ENCODE measurements at places on chromosomes 12 and 14.

GRCh38 chr14:88961214-88961613 is 136.8 kb downstream of the TTC8 start:
- no peak for DNase-seq

DNA sequence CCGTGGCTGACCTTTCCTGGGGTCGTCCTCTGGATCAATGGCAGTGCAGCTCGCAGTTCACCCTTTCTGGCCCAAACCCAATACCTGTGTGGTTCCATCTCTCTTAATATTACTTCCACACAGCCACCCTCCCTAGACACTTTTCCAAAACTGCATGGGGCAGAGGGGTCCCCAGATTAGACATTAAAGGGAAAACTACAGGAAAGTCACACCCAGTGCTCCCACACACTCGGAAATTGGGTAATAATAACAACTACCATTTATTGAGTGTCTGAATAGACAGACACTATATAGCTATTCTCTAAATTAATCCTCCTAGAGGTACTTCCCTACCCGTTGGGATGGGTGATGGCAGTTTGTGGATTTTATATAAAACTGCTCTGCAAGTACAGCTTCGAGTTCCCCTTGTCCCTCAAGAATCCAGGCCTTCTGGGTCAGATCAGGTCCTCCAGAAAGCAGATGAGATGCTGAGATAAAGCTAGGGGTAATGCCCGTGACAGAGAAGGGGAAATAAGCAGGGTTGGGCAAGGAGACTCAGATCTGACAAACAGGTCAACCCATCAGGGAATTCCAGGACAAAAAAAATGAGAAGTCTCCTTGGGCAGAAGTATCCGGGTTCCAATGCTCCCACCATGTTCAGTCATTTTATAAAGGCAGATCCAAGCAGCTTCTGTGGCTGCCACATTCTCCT is 795 bp upstream of the PXN start:
- DNase-seq, result no peak

DNA sequence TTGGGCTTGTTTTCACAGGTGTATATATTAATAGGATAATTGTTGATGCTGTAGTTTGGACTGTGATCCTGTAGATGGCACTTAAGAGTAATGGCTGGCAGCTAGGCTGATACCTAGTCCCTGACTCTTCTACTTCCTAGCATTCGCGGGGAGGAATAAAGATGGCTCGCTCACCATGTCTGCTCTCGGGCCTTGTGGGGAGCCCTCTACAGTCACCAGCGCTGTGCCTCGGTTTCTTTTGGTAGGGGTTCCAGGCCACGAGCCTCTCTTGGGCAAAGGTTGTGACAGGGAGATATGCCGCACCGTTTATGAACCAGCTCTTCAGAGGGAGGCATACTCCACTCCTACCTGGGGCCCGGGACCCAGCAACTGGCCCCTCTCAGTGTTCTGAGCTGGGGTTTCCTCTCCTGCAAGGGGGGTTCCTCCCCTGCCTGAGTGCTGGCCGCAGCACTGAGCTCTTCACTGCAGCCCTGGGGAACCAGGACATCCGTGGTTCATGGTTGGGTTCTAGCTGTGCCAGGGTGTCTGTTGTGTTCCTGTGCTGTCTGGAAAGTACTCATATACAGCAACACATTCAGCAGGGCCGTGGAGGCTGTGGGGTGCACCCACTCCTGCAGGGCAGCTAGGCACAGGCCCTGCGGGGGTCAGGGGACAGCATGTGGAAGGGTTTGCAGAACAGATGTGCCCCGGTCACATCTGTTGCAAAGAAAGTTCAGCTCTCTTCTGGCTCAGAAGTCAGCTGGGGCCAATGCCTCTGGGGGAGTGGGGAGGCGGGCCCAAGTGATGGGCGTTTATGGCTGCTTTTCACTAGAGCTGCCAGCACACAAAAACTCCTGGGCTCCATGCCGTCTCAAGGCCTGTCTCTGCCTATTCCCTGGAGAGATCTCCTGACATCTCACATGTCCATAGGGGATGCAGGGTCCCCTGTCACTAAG is 147.9 kb downstream of the PPFIA2 start:
- no peak for DNase-seq

- DNase-seq, result no peak
Measured at GRCh38 chr12:68438601-68439000, 106.4 kb upstream of the MDM1 start.

GRCh38 chr12:76074701-76075336 is 9.7 kb downstream of the NAP1L1 start:
- no peak for DNase-seq

DNA sequence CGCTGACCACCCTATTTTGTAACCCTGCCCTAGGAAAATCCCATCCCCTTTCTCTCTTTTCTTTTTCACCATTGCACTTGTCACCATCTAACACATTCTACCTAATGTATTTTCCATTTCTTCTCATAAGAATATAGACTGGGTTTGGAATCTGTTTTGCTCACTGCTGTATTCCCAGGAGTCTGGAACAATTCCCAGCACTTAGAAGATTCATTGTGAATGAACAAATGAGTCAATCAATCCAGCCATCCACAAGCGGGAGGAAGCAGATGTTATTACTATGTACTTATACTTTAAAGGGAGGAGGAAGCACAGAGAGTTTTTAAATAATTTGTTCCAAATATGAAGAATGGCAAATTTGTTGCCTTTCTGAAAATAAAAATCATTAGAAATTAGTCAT is 142.1 kb downstream of the KIF21A start:
- no peak for DNase-seq

Measured in cortex of kidney (tissue), 1 donor.